ENCODE measurements at places on chromosomes 3 and 15.

DNA sequence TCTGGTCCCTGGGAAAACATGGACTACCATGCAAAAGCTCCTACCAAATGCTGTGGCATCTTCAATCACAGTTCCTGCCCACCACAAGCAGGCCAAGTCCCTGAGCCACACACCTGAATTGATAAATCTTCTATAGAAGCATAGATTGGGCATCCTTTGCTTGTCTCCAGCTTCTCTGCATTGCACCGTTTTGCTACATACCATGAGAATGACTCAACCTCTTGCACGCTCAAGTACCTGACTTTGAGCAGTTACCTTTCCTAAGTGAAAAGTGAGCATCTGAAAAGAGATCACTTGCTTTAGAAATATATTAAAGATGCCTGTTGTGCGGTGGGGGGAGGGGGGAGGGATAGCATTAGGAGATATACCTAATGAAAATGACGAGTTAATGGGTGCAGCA, 31.3 kb downstream of the GATM start:
- no peak for DNase-seq

DNA sequence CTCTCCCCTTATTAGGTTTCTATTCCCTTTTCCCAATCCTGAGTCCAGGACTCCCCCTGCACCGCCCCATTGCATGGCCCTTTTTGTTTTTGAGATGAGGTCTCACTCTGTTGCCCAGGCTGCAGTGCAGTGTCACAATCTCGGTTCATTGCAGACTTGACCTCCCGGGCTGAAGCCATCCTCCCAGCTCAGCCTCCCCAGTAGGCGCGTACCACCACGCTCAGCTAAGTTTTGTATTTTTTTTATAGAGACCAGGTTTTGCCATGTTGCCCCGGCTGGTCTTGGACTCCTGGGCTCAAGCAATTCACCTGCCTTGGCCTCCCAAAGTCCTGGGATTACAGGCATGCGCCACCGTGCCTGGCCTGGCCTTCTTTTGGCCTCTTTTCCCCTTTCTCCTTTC, 29.3 kb downstream of the PDIA5 start:
- no peak for DNase-seq

GRCh38 chr3:108329947-108330346, 33.6 kb downstream of the HHLA2 start:
- no peak for DNase-seq

GRCh38 chr3:143163562-143164100, 44.1 kb downstream of the CHST2 start:
- DNase-seq = peak; percentile 61

GRCh38 chr3:136196064-136196400, at the start of gene MSL2:
MSL2 (minus strand) TSS chr3:136196335; CDS start chr3:136195113, 1,222 bp downstream.
- DNase-seq = no peak

DNA sequence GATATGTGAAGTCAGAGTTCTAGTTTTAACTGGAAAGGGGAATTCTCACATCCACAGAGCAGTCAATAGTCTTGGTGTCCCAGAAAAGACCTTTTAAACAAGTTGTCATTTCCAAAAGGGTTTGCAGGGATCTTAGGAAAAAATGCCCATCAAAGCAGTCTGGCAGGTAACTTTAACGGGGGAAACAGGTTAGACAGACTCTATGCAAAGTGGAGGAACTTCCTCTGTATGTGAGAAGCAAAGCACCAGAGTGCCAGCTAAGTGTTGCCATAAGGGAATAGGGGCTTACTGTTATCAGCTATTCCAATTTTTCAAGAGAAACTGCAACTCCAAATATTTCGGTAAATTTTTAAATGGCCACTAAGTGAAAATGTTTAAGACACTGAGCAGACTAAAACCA, 307.9 kb upstream of the MDFIC2 start:
- DNase-seq = no peak

DNA sequence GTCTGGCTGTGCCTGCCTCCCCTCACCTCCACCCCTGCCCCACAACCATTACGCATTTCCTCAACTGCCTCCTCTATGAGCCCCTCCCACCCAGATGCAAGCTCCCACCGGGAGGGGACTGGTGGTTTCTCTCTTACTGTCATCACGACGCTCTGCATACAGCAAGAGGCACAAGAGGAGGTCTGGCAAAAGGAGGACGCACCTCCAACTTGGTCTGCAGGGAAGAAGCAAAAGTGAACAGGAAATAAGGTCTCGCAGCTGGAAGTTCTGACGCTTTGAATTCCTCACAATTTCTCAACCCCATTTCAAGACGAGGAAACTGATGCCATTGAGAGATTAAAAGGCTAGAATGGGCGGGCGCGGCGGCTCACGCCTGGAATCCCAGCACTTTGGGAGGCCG, 42.3 kb upstream of the MUC4 start:
- DNase-seq = peak; percentile 49

GRCh38 chr15:75153565-75154276, 48.0 kb upstream of the C15orf39 start:
- DNase-seq = no peak

DNA sequence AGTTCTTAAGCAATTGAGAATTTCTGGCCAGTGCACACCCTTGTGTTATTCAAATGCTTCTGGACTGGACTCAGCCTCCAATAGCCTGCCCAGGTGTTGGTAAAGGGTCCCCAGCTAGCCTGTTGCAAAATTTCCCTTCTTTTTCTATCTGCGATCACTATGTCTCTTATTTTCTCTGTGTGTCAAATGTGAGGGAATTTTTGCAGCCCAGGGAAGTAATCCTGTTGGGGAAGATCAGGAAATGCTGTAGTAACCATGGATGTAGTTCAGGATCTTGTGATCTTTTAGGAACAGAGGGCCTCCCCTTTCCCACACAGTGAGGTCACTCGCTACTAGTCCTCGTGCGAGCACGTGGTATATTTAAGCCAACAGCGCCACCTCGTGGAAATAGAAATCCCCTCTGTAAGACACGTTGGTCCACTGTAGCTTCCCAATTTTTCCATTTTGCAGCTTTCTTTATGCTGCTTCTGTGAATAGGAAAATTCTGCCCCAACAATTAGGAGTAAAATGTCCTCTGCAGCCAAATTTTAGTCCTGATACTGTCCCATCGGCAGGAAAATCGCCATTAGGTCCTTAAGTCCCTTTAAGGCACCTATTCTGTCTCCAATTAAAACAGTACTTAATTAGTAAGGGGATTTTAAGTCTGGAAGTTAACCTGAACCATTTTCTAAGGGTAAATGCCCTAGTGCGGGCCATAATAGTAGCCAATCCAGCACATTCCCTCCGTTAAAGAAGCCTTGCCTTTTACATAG, 4.0 kb upstream of the SMCO1 start:
- DNase-seq = peak; percentile 45

- no peak for DNase-seq
Observed at GRCh38 chr3:34202975-34203374, 404.5 kb downstream of the PDCD6IP start.

- DNase-seq = no peak
Observed at GRCh38 chr15:67216859-67217258, 37.6 kb downstream of the AAGAB start.

DNA sequence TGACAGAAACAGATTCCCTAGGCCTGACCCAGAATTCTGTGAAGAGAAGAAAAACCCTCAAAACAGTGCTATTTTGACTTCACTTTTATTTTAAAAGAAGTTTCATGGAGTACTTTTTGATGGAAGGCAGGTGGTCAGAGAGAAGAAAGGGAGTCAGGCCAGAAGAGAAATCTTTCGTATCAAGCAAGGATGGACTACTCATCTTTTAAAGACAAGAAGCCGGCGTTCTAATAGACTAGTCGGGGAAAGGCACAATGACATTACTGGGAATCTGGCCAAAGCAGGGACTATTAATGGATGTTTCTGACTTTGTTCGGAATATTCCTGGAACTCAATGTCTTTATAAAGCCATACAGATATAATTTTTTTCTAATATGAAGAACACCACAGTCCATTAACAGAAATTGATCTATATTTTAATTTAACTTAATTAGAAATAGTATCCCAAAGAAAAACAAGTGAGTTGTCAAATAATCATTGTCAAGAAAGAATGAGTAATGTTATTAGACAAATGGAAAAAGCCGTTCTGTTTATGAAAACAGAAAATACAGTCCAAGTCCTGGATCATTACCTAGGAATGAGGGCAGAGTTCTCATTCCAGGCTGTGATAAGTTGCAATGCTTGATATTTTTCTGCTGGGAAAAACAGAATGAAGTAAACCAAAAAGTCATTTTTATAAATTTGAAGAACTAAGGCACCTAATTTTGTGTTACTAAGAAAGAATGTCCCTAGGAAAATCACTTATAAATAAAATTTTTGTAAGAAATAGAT, 23.7 kb upstream of the PCOLCE2 start:
- DNase-seq = no peak

GRCh38 chr3:151724576-151725562, 8.9 kb upstream of the AADACL2 start:
- no peak for DNase-seq

DNA sequence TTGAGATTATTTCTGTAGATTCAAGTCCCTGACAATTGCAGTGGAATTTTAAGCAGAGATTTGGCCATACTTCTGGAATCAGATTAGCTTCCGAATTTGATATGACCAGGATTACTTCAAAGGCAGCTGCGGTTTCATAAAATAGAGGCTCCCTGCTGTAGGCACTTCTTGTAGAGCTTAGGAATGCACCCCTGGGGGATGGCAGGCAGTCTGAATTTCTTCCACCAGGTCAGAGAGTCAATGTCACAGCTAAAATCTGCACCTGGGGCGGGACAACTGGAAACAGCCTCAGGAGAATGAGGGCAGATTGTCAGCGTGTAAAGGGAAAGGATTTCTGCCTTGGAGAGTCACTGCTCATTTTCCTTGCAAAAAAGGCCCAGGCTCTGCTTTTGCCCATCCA, 182.6 kb downstream of the ARRDC4 start:
- no peak for DNase-seq

DNA sequence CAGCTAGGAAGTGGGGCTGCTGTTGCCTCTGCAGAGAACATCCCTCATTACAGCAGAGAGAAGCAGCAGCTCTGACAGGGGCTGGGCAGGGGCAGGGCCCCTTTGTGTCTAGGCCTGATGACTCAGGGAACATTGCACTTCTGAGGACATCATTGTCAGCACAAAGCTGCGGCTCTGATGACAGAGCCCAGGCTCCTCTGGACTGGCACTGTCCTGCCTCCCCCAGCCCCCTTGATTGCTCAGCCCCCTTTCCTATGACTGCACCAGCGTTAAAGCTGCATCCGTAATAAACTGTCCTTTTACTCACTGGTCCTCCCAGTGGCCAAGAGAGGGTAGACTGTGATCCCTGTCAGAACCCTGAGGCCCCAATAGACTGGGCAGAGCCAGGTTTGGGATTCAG, 18.3 kb downstream of the TRH start:
- DNase-seq = peak; percentile 39

DNA sequence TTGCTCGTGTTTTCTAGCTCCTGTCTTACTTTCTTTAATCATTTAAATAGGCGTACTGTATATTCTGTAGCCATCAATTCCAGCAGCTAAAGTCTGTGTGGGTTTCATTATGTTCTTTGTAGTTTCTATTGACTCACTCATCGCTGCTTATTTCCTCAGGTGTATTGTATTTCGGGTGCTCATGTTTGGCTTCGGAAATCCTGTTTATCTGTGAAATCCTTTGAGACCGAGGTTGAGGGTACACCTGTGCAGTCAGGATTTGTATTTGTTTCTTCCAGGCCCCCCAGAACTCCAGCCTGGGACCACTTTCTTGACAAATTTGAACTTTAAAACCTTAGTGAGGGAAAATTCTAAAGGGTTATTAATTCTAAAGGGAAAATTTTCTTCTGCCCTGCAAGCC, 2.0 kb upstream of the PAK2 start:
- DNase-seq = no peak

DNA sequence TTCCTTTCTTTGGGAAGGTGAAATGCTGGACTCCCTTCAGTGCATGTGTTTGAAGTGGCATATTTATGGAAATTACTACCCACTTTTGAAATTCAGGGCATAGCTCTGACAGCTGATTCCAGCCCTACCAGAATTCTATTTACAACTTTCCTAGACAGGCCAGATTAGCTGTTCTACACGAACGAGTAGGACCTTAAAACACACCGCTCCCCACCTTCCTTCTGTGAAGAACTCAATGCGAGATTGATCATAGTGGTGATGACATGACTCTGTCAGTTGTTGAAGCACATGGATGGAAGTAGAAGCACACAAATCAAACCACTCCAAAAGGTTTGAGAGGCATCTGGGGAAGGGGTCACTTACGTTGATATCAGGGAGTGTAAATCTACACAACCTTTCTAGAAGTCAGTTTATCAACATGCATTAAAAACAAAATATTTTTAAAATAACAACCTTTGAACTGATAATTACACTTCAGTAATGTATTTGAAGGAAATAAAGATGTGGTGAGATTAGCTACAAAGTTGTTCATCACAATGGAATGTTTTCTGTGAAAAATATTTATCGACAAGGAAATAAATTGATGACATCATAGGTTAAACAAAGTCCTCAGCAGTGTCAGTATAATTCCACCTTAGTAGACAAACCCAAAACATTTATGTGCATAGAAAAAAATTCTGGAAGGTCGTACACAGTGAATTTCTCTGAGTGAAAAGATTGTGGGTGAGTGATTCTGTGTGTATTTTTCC, 29.8 kb downstream of the RARB start:
- DNase-seq = no peak

- DNase-seq = no peak
Observed at GRCh38 chr3:170128259-170128976, 53.1 kb downstream of the PHC3 start.

DNA sequence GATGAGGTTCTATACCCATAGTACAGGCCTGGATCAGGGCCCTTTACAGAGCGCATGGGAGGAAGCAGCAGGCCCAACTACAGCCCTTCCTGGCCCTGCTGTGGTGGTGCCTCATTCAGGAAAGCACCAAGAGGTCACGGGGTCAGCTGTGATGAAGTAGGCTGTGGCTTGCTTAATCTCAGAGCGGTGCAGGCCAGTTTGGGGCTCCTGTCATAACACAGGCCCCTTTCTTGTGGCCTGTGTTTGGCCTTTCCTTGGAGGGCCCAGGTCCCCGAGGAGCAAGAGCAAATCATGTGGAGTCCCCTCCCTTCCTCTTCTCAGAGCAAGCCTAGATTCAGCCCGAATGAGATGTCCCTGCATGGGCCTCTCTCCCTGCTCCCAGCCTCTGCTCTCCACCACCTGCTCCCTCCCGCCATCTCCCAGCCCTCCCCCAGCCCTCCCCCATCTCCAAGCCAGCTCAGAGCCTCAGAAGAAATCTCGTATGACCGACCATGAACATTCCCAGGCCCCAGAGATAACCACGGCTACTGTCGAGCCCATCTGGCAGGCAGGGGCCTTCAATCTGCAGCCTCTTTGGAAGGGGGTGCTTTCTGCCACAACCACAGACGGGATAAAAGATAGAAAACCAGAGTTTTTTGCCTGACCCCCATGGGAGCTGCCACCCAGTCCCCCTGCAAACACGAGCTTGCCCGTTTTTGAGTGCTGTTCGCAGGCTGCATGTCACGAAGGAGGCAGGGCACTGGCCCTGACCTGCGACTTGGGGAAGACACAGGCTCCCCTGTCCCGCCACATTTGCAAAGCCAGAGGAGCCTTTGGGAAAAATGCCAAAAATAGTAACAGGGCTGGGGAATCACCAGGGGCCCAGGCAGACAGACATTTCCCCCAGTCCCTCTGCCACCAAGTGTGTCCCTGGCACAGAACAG, 32.3 kb upstream of the DUSP7 start:
- DNase-seq = peak; percentile 58

DNA sequence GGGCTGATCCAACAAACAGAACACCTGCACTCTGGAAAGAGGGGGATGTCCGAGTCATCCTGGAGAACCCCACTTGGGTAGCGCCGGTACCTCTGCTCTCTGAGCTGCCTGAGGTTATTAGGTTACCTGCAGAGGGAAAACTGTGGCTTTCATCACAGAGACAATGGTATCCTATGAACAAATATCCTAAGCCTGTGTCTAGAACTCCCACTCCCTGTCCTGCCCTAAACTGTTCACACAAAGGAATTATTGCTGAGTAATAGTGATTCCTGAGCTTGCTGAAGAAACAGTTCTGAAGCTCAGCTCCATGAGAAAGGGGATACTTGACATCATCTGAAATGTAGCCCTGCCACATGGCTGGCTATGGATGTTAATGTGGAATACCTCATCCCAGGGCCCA, 31.9 kb upstream of the WNT5A start:
- DNase-seq = no peak
